ENCODE measurements at places on chromosomes 3 and 15.
A peak's percentile ranks its signal among the peaks of the same experiment; 100 is the strongest.

DNA sequence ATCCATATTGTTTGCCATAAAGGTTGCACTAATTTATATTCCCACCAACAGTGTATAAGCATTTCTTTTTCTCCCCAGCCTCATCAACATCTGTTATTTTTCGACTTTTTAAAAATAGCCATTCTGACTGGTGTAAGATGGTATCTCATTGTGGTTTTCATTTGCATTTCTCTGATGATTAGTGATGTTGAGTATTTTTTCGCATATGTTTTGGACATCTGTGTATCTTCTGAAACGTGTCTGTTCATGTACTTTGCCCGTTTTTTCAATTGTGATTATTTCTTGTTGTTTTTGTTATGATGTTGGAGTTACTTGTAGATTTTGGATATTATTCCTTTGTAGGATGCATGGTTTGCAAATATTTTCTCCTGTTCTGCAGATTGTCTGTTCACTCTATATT lies 46.5 kb downstream of the TP63 start:
- no peak for DNase-seq

DNA sequence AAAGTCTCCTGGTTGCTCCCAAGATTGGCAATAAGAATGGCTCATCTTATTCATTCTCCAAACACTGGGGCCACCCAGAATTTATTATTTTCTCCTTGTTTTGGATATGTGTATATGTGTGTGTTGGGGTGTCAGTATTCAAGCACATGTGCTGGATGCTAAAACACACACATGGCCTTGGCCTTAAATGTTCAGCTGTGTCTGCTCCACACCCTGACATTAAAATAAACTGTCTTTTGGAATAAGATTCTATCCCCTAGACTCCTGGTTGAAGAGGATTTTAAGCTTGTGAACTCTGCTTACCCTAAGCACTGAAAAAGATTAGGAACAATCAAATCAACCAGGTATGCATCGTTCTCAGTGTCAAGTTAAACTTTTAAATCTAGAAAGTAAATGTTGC lies 382.9 kb upstream of the MCTP2 start:
- no peak for DNase-seq

DNA sequence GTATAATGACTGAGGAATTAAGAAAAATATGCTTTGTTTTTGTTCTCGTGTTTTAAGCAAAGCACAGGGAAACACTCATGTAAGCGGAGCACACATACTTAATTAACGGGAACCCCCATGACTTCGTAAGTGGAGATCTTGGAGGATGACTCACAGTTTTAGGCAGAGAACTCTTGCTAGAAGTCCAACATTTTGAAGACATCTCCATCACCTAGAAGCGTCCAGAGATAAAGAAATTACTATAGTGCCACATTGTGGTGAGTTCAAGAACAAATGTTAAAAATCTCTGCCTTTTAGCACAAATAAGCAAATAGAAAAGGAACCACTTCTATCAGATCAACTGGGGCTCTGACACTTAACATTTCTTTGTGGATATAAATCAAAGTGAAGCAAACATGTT lies 194.1 kb upstream of the ARHGEF26 start:
- no peak for DNase-seq

GRCh38 chr3:42665050-42665878 lies 11.8 kb downstream of the ZBTB47 start:
- DNase-seq = no peak

GRCh38 chr15:67059127-67059553 lies 6.3 kb upstream of the SMAD3 start:
- no peak for DNase-seq

DNA sequence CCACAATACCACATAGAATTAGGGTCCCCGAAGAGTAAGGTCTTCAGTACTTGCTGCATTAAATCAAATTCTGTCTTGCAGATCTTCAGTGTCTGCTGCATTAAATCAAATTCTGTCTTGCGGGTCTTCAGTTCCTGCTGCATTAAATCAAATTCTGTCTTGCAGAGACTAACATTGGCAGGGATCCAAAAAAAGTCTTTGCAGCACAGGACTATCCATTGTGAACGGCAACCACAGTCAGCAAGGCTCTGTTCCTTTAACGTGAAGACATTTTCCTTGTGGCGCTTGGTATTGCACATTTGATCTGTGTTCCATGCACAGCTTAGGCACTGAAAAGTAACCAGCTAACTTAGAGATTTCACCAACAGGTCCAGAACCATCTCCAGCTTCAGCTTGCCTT lies 46.8 kb upstream of the POMGNT2 start:
- no peak for DNase-seq

- no peak for DNase-seq
Measured at GRCh38 chr3:146326875-146327543, 76.1 kb upstream of the PLSCR4 start.

DNA sequence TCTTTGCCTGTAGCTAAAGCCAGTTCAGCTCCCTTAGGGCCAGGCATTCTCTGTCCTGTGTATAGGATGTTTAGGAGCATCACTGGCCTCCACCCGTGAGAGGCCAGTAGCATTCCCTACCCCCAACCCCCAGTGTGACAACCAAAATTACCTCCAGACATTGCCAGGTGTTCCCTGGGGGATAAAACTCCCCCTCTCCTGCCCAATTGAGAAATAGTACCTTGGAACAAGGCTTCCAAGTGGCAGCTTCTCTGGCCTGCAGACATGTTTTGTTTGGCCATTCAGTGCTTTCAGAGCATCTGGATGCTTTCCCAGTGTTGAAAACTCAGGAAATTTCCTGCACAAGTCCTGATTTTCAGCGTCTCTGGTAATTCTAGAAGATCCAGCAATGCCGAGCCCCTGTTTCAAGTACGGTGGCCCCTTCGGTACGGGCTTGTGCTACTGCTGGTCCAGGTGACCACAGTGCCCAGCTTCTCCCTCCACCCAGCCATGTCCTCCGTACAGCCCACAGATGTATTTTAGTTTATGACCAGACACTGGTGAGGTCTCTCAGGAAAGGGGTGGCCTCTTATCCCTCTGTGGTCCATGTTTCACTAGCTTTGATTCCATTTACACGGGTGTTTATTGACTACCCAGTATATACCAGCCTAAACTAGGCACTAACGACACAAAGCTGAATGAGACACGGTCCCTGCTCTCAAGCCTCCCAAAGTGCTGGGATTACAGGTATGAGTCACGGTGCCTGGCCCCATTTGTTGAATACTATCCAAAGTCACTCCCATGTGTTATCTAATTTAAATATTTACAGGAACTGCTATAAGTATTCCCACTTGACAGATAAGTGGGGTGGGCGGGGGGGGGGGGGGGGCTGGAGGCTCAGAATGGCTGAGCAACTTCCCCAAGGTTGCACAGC lies 125.4 kb upstream of the RAD18 start:
- DNase-seq = no peak

GRCh38 chr3:113211330-113212149 lies at the start of gene BOC:
Gene BOC, plus strand, starts transcription at chr3:113211557. Its CDS starts 38,246 bp downstream, at chr3:113249803.
- DNase-seq = no peak

- no peak for DNase-seq
Measured at GRCh38 chr15:49137861-49138260, 17.5 kb downstream of the COPS2 start.

GRCh38 chr3:136343873-136344555 lies 93.9 kb downstream of the PCCB start:
- no peak for DNase-seq

- DNase-seq = no peak
Measured at GRCh38 chr15:87083201-87083600, 1003.5 kb downstream of the AGBL1 start.

DNA sequence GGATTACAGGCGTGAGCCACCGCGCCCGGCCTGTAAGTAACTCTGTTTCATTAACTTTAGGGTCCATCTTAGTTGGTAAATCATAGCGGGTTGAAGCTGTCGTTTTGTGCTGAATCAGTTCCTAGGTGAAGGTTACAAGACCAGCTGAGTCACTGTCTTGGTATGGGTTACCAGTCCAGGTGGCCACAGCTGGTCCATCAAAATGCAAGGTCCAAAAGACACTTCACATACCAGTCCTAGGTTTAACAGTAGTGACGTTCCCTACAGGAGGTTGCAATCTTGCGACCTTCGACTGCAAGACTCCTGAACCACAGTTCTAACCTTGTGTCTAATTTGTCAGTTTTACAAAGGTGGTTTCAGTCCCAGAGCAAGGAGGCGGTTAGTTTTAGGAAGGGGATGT lies 160.1 kb upstream of the ATP10A start:
- DNase-seq = no peak

GRCh38 chr3:172449466-172450149 lies 1.4 kb upstream of the GHSR start:
- DNase-seq = peak; percentile 5

DNA sequence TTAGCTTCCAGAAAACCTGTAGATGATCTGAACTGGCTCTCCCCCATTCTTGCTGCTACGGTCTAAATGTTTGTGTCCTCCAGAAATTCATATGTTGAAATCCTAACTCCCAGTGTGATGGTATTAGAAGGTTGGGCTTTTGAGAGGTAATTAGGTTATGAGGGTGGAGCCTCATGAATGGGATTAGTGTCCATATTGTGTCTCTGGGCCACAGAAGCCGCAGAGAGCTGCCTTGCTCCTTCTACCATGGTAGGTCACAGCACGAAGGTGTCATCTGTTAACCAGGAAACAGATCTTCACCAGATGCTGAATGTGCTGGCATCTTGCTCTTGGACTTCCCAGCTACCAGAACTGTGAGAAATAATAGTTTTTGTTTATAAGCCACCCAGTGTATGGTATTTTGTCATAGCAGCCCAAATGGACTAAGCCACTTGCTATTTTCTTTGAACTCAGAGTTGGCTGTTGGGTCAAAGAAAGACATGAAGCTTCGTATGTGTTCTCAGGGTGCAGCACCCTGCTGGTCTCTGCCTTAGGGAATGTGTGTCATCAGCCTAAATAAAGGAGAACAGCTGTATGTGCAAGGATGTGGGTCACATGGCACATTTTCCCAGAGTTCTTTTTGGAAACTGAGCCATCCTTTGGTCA lies 317.5 kb upstream of the SLCO3A1 start:
- DNase-seq = no peak

DNA sequence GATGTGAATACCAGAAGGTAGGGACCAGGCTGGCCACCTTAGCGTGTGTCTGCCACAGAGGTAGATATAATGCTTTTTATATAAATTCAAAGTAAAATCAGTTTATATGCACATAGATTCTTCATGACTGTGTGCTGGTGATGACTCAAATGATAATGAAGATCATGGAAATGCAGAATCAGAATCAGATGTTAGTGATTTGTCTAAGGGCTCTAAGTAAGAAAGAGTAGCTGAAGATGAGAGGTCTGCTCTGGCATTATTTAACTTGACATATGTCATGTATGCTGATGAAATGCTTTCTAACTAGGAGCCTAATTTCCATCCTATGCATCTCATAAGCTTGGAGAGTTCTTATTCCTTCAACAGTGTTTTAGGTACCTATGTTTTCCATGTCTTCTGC lies 50.3 kb upstream of the DPH6 start:
- DNase-seq = no peak

DNA sequence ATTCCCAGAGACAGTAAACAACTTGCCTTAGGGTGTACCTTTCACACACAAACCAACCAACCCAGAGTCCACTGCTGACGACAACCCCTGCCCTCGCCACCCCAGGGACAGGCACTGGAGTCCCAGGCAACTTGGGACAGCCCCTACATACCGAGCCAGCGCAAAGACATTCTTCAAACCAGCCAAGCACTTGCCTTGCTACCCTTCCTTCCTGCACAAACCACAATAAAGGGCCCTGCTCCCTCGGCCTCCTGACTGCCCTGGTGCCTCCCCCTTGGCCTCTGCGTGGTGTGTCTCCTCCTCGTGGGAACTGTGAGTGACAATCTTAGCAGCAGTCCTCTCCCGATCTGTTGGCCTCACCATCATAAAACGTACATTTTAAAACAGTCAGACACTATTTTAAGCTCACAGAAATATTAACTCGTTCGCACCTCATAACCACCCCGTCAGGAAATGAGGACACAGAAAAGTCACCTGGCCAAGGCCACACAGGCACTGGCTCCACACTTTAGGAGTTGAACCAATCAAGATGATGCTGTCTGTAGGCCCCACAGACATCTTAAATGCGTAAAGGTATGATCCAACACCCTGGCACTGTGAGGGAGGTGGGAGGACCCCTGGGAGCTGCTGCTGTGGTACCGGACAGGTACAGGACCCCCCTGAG lies 113.8 kb downstream of the ADCY5 start:
- DNase-seq = peak; percentile 5

- DNase-seq = no peak
Measured at GRCh38 chr15:59794229-59794886, 105.2 kb upstream of the BNIP2 start.

DNA sequence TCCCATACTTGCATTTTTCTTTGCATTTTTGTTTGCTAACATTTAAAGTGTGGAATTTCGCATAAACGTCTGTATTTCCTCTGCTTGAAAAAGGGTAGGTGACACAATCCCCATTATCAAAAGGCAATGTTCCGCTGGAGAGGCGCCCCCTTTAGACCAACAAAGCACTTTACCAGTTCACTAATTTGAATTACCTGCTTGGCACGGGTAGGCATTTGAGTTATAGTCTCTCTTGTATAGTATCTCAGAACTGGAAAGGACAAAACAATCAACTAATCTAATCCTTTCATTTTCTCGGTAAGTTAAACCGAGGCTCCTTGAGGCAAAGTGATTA lies 775 bp upstream of the CCDC39 start:
- peak; percentile 29 for DNase-seq

- no peak for DNase-seq
Measured at GRCh38 chr15:94968133-94968532, 736.8 kb downstream of the MCTP2 start.

DNA sequence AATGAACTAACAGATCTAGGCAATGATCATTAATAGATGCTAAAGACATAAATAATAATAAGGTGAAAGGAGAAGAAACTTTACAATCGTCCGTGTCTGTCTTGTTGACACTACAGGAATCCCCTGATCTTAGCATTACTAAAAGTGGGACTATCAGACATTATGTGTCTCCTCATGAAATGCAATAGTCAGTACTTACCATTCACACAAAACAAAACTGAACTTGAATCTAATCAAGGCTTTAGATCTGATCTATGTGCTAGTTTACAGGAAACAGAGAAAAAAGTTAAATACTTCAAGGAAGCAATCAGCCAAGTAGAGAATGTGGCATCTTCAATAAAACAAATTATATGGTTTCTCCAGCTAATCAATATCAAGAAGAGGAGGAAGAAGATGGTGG lies 73.7 kb downstream of the PIK3CB start:
- no peak for DNase-seq

- no peak for DNase-seq
Measured at GRCh38 chr3:139552632-139553365, 13.3 kb upstream of the RBP1 start.

GRCh38 chr15:98350276-98350675 lies 298.1 kb upstream of the IGF1R start:
- no peak for DNase-seq

DNA sequence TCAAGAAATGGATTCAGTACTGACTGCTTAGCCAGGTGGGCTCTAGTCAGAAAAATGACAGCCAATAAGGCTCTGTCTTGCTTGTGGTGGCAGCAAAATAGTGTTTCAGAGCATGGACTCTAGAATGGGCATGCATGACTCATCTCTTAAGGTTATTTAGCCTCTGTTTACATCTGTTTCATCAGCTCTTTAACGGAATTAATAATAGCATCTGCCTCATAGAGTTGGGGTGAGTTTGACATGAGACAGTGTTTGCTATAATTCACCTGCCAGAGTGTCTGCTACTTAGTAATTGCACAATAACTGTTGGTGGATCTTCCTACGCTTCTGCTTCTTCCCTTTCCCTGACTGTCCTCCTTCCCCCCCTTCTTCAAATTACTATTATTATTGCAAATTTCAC lies 350.4 kb upstream of the SEMA6D start:
- DNase-seq = no peak

- DNase-seq = peak; percentile 24
Measured at GRCh38 chr3:183252973-183253527, at the start of gene B3GNT5. Gene B3GNT5, plus strand, starts transcription at chr3:183253253. Its CDS starts 16,546 bp downstream, at chr3:183269799.
